ENCODE measurements at places on chromosomes 6 and 20. TPM values are rescaled to one million over a fixed set of nuclear protein-coding genes. Genes with fewer than 3 reads are reported as not detected.

Gene TMC2
- total RNA-seq: not detected

Gene MOG
- not detected for total RNA-seq

Gene TFAP2A
- 83.9 TPM for total RNA-seq

Gene EPB41L2
- total RNA-seq: 199 TPM

Gene SAMD5
- 0.23 TPM for total RNA-seq

Gene IL17A
- not detected for total RNA-seq

Gene SLC17A9
- total RNA-seq: 0.28 TPM

Gene PRSS35
- total RNA-seq: 0.10 TPM

Gene GSTA3
- total RNA-seq: not detected

DNA sequence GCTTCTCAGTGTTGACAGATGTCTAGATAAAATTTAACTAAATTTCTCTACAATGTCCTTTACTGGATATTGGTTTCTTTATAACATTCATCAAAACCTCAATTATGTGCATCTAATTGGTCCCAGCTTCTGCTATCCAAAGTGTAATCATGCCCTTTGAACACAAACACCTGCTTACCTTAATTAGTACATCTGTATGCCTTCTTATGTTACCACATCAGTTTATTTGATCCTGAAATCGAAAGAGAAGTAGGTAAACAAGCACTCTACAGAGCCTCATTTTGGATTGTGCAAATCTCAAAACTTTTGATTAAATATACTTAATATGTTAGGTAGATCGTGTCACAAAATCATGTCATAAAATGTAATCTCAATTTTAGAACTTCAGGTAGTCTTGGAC lies 36.5 kb downstream of the TAB2 start:
- no peak for DNase-seq

- no peak for DNase-seq
Measured at GRCh38 chr20:33272155-33272873, 10.7 kb upstream of the BPIFB1 start.

DNA sequence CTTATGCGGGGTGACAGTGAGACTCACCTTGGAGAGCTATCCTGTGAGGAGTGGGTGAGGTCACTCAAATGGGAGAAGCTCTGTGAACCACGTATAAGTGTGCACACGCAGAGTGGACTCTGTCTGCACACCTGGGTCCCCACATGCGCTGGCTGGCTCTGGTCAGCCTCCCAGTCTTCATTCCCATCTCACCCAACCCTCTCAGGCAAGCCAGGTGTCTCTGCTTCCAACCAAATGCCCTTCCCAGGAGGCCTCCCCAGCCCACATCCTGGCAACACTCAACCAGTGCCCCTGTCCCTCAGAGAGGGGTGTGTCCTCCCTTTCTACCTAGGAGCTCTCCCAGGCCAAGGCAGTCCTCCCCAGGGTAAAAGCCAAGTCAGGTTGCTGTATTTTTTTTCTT lies 8.0 kb upstream of the PI16 start:
- DNase-seq: no peak

GRCh38 chr6:47298475-47298874 lies 11.2 kb downstream of the TNFRSF21 start:
- no peak for DNase-seq

DNA sequence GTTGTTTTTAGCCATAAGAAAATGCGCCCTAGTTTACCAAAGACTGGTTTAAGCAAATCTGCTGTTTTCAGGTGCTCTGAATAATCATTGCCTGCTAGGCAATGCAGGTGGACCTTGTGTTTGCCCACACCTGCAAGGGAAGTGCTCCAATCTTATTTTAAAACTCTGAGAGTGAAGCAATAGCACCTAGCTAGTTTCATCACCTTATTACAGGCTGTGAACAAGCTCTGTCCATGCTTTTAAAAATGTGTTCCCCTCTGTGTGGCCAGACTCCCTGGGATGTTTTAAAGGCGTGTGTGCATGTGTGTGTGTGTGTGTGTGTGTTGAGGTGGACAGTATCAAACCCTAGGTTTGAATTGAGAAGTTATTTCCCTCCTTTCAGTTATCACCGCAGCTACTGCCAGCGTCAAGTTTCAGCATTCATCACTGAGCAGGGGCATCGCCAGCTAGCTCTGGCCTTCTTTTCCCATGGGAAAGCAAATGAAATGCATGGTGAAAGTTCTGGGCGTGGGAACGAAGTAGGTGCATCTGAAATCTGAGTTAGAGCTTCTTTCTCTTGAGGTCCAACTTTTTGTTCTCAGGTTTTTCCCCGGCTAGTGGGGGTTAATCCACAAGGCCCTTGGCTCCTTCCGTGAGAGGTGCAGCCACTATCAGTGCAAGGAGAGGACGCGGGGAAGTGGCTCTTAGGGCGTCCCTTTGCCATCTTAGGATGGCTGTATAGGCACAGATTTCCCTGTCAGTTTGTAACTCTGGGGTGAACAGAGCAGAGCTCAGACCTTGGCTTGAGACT lies 30.8 kb downstream of the DUSP22 start:
- DNase-seq: no peak

- no peak for DNase-seq
Measured at GRCh38 chr6:36320475-36320874, 16.2 kb downstream of the BNIP5 start.

DNA sequence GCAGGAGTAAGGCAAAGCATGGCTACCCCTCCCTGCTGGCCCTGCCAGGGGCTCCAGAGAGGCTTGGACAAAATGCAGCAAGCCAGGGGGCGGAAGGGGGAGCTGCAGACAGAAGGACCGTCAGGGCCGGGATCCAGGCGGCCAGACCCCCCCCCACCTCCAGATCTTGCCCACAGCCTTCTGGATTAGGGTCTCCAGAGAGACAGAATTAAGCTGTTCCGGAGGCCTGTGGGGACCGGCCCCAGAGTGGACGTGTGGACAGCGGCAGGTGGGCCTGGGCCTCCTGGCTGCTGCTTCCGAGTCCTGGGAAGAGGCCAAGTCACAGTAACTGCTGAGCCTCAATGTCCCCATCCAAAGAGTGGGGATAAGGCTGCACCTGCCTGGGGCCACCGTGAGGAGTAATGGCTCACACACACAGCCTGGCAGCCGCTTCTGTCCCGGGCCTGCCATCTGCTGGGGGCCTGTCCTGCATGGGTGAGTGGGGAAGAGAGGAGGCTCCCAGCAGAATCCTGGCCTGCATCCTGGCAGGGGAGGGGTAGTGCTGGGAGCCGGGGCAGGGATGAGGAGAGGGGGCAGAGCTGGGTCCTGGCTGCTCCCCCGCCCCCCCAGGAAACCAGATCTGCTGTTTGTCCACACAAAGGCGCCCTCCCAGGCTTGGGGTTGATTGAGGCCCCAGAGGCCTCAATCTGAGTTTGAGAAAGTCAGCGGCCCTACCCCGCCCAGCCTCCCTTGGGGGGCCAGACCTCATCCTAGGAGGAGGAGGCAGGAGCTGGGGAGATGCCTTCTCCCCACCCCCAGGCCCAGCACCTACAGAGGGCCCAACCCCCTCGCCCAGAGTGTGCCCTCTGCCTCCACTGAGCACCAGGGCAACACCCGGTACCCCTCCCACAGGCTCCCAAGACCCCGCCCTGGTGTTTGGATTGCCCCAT lies 3.9 kb downstream of the LAMA5 start:
- DNase-seq: no peak

DNA sequence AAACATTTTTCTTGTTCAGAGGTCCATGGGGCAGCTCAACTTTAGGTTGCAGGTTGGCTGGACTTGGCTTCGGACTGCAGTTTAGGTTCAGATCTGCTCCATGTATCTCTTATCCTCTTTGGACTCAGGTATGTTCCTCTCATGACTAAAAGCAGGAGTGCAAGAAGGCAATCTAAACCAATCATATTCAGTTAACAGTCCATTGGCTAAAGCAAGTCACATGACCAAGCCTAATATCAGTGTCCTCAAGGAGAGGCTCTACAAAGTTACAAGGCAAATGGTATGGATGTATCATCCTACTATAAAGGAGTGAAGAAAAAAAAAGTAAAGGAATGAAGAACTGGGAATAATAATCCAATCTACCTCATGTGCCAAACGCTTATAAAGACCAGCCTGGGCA lies 2.5 kb upstream of the ACTR5 start:
- DNase-seq: no peak

DNA sequence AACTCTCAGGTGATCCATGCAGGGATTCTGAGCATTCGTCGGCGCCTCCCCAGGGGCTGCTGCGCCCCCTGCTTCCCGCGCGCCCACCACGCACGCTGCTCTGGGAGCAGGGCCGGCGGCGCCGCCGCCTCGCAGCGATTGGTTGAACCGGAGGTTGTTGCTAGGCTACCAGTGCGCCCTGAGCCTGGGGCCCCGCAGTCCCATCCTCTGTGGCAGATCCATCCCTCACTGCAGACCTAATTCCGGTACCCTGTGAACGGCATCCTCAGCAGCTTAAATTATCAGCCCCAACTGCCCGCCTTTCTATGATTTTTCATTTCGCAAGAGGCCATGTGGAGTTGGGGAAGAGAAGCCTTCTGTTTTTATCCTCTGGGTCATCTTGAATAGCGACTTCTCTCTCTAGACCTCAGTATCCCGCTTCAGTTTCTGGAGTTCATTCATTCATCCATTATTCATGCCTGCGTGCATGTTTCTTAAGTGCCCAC lies 15.4 kb downstream of the PNPLA1 start:
- DNase-seq: no peak

- DNase-seq: peak; percentile 20
Measured at GRCh38 chr6:74519163-74519562, 686.7 kb downstream of the COL12A1 start.

DNA sequence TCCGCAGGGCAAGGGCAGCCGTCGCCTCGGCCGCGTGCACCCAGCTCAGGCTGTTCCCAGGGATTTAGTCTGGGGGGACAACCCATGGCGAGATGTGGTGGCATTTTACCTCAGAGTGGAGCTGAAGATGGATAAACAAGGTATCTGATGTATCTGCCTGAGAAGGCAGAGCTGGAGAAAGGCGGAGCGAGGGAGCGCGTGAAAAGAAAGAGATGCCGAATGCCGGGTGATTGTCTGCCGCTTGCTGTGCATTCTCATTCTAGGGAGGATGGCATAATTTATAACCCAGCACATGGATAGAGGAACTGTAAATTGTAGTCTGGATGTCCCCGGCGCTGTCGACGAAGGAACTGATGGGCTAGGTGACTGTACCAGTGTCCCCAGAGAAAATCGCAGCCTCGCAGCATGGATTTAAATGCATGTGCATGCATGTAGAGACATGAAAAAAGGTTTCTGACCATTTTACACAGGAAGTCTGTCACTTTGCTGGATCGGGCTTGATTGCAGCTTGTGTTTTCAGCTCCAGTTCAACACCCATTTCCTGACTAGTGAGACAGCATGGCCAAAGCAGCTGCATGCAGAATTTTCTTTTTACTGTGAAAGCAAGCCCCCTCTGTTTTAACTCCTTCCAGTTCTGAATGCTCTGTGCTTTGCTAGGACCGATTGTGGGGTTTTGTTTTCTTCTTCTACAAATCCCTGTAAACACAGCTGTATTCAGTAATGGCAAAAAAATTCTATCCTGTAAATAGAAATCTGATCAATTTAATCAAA lies 149.7 kb downstream of the PRL start:
- no peak for DNase-seq

DNA sequence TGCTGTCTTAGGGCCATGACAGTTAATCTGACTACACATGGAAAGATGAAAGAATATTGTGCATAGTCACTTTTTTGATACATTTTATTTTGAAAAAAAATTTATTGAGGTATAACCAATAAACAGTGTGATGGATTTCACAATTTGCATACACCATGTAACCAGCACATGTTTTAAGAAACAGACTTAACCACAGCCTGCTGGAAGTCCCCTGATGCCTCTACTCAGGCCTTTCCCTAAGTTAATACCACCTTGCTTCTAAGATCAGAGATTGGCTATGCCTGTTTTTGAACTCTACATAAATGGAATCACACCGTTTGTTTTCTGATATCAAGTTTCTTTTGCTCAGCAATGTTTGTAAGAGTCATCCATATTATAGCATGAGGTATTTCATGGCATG lies 136.3 kb downstream of the CFAP61 start:
- no peak for DNase-seq
